NCI-H446 treated with DMSO at 0.1 percent for 48 hours (cell line): ENCODE measurements at places on chromosomes 4 and X.

- DNase-seq = no peak
These were observed 15.0 kb upstream of the STS start for GRCh38 chrX:7132335-7133049.

- no peak for DNase-seq
These were observed 17.8 kb downstream of the ZNF185 start for GRCh38 chrX:152915541-152916241.

DNA sequence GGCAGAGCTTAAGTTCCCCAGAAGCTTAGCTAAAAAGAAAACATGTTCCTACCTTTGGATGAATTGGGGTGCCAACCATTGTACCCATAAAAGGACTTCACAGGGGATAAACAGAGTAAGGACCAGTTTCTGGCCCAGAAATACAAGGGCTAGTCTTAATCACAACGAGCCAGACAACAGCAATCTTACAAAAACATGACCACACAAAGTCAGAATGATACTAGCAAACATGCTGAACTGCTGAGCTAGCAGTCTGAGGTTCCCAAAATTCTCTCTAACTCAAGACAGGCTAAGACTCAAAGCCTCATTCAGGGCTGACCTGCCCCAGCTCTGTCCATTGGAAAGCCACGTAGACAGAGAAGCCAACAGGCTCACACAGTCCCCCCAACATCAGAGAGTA, 40.3 kb downstream of the ATP11C start:
- no peak for DNase-seq

DNA sequence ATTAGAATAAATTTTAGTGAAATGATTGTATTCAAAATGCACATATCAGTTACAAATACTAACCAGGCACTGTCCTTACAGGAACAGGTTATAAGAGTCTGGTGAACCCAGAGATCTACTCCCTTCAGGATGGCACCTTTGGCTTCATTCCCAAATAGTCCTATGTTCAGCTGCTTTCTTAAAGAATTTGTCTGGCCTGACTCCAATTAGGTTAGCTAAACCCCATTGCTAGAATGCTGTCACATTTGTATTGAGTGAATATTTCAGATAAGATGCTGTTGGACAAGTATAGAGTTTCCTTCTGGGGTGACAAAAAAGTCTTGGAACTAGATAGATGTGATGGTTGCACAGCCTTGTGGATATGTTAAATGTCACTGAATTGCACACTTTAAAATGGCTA, 69.4 kb downstream of the EFHC2 start:
- no peak for DNase-seq

GRCh38 chrX:26219351-26219750, 3.4 kb downstream of the MAGEB5 start:
- DNase-seq = no peak

- no peak for DNase-seq
These were observed 62.4 kb upstream of the UGT2B15 start for GRCh38 chr4:68732653-68733466.

GRCh38 chrX:110699109-110699508, 96.5 kb downstream of the CHRDL1 start:
- DNase-seq = no peak

GRCh38 chr4:151415978-151416377, 7.0 kb downstream of the FHIP1A start:
- DNase-seq = no peak

DNA sequence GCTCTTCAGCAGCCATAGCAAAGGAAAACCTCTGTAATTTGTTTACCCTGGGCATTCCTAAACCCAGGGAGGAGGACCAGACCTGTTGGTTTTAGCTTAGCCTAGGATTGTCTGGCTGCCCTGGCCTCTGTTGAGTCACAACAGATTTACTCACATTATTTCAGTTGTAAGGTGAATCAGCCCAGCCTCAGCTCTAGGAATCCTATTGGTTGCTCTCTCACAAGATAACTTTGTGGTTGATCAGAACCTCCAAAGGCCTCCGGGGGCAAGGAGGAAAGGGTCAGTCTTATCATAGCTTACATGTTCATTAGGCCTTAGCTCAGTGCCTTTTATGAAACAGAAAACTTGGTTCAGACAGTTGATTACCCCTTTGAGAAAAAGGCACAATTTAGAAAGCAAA, 41.0 kb downstream of the PDK3 start:
- no peak for DNase-seq

DNA sequence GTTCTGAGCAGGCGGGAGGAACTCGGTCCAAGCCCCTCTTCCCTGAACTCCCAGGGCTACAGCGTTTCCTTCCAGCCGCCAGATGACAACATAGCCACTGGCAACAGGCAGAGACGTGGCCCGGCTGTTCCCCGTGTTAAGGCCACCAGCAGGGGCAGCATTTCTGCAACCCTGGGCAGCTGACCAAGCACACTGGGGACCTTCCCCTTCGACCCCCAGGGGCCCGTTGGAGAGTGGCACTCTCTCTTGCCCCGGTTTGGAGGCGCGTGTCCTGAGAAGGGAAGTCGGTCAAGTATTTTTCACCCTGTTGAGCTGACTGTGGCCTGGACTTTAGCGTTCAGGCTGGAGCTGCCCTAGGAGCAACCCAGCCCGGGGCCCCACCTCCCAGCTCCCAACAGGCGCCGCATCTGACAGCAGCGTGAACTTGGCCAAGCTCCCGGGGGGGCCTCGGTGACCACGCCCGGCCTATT, 37.6 kb downstream of the ZBTB49 start:
- no peak for DNase-seq

GRCh38 chrX:132063862-132064261, 40.8 kb downstream of the STK26 start:
- DNase-seq = no peak

GRCh38 chr4:148112231-148112982, 329.8 kb downstream of the NR3C2 start:
- DNase-seq = no peak

DNA sequence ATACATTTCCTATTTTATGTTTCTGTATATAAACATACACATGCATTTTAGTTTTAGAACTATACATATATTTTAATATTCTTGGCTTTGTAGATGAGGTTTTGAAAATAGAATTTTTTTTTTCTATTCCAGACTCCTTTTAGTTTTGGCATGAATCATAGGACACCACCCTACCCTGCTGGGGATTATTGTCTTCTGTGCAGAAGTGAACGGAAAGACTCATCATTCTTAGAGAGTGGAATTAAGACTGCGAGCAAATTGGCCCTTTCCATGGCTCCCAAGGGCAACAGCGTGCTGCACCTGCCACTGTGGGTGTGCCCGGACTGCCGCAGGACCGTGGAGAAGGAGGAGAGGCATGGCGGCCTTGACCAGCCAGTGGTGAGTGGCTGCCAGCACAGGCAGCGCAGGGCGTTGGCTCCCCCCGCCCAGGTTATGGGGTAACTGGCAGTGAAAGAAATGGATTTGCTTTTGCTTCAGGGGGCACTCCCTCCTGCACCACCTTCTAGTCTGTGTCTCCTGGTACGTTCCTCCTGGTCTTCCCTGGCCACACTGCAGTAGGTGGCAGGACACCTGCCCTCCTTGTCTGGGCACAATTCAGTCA, 59.6 kb downstream of the FAM193A start:
- no peak for DNase-seq

GRCh38 chr4:52263607-52264006, 212.5 kb downstream of the SPATA18 start:
- peak; percentile 93 for DNase-seq

DNA sequence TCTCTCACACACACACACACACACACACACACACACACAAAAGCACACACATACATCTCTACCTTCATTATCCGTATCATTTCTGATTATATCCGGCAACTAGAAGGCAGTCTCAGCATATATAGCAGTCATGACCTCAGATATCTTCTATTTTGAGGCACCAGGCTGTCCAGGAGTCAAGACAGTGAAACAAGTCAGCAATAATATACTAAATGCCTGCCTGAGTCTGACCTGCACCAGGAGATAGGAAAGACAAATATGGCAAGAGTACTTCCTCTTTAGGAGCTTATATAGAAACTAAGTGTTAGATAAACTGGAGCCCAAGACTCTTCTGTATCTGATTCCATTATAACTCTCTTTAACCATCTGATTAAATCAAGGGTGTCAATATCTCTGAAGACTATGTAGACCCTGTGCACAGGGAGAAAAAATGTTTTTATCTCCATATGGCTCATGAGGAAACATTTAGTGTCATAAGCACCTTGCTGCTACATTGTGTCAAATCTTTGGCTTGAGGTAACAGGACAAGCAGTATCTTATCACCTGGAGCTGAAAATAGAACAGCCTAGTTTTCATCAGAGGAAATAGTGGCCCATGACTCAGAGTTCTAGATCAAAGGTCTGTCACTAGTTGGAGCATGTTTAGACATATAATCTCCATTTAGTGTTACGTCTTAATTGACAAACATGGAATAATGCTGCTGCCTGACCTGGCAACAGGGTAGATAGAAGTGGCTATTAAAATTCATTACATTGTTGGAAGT, 27.0 kb upstream of the FAM47B start:
- DNase-seq = no peak

DNA sequence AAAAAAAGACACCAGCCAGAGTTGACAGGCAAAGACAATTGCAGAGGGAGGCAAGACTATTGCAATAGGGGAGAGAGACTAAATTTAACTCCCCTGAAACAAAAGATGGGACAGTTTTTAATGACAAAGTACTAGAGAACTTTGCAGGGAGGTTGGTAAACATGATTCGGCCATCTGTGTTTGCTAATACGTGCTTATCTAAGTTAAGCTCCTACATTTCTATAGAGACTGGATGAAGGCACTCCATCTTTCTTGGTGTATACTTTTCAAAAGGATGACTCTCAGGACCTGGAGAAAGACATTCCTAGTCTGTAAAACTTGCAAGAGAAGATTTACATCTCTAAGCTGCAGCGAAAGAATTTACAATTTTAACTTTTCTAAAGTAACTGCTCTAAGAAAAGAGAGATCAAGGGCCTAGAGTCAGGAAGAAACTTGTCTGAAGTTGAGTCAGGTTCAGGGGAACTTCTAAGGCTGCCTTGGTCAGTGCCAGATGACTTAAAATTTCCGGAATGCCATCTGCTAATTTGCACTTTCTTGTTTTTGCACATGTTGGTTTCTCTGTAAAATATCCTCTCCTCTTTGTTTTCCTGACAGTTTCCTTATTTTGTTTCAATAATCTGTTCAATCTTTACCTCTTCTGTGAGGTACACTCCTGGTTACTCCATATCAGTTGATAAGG, 10.6 kb downstream of the ADAM29 start:
- DNase-seq = no peak

DNA sequence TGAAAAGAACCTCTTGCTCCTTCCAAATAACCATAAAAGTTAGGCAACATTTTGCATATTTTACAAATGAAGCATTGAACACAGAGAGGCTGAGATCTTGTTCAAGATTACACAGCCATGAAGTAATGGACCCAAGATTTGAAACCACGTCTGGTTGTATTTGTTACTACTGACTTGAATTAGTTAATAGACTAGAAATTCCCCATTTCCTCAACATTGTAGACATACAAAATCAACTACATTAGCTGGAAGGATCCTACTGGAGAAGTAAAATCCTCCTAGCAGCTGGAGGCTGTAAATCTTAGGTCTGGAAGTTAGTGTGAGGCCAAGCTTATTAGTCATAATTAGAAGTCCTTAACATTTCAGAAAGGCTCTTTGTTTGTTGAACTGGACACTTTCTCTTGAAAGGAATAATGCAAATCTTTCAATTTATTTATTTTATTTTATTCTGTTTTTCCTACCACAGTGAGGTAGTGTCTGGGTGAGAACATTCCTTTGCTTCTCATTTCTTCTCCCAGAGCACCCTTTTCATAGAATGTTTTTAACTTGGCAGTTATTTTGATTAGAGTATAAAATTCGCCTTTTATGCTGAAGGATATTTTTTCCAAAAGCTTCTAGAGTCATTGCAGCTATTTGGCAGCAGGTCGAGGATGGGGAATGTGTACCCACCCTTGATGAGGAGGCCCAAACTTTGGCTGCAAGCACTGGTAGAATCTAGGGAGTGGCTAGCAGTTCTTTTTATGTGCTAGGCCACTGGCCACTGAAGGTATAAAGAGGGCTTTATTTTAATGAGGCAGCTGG, 62.0 kb upstream of the CLNK start:
- DNase-seq = peak; percentile 13

GRCh38 chr4:1246111-1246881, 2.6 kb downstream of the CTBP1 start:
- no peak for DNase-seq

- DNase-seq = no peak
These were observed 7.7 kb downstream of the NKX3-2 start for GRCh38 chr4:13536607-13537006.

DNA sequence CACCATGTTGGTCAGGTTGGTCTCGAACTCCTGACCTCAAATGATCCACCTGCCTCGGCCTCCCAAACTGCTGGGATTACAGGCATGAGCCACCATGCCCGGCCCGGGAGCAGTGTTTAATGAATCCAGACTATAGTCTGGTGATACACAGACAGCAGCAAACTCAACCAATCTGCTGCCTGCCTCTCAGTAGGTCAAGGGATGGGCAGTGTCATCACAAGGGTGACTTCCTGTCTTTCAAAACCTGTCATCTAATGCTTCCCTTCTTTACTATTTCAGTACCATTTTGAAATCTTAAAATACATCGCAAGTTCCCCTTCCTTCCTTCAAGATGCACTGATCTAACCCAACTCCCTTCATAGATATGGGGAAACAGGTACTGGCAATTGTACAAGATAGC, 8.4 kb downstream of the RPL39 start:
- DNase-seq = no peak

GRCh38 chr4:124884316-124884715, 171.8 kb upstream of the ANKRD50 start:
- DNase-seq = no peak

GRCh38 chr4:65798498-65799127, 128.3 kb upstream of the EPHA5 start:
- no peak for DNase-seq

DNA sequence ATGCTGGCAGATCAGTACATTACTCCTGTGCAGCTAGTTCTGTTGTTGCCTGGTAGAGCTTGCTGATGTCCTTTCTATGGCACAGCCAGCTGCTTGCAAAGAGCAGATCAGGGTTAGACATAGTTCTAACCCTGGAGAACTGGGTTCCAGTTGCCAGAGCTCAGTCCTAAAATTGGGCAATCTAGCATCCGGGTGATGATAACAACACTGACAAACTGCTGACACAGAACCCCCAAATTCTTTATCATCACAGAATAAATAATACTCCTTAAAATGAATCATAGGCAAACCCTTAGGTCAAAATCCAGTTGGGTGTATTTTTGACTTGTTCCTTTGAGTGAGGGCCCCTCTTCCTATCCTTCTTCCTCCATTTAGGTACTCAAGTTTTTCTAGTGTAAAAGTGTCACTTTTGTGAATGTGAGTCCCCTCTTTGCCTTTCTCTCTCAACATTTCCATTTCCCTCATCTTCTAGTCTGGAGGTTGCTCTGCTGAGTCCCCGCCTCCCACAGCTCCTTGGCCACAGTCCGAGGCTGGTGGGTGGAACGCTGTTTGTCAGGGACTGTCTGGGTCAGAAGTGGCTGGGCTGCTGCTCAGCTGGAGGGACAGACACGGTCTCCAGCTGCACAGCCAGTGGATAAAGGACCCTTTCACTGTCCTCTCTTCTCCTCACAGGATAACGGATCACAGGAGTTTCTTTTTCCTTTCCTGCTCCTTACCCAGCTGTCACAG, 93.6 kb upstream of the RASGEF1B start:
- DNase-seq = no peak

GRCh38 chrX:153525451-153525850, 8.0 kb downstream of the ATP2B3 start:
- no peak for DNase-seq

GRCh38 chrX:21715337-21715736, 42.6 kb downstream of the SMPX start:
- DNase-seq = no peak

GRCh38 chrX:53283099-53283498, 1.7 kb upstream of the IQSEC2 start:
- DNase-seq = no peak

- no peak for DNase-seq
These were observed 4.1 kb upstream of the SCRG1 start for GRCh38 chr4:173403051-173403450.
